ENCODE measurements at places on chromosomes 6 and 20. TPM values are rescaled to one million over a fixed set of nuclear protein-coding genes. Genes with fewer than 3 reads are reported as not detected.

GUCA1A gene
- polyA plus RNA-seq, result not detected

PRR18 gene
- not detected for polyA plus RNA-seq

CALHM6 gene
- polyA plus RNA-seq, result 12.7 TPM

PTPRA gene
- polyA plus RNA-seq, result 16.3 TPM

GSTA2 gene
- polyA plus RNA-seq, result 2.0 TPM

RAET1L gene
- polyA plus RNA-seq, result not detected

- no peak for DNase-seq
These were observed 3.6 kb downstream of the MYCT1 start for GRCh38 chr6:152701081-152701862.

- DNase-seq, result no peak
These were observed 1166.8 kb upstream of the CITED2 start for GRCh38 chr6:140541288-140541687.

DNA sequence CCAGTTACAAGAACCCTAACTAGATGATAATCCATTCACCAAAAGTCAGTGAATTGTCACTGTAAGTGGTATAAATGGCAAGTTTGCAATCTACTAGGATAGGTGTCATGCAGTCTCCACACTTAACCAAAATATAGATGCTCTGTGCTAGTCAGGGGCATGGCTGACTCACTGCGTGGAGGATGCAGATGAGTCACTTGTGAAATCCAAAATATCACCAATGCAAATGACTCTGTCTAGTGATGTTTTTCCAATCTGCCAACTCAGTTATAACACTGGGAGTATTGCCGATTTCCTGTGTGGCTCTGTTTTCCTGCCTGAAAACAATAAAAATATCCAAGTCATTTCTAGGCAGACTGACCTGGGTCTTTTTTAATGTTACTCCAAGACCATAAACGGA, 47.8 kb upstream of the NRSN1 start:
- DNase-seq, result no peak

GRCh38 chr6:27251112-27251605, 3.7 kb downstream of the PRSS16 start:
- peak; percentile 79 for DNase-seq
